ENCODE measurements at places on chromosomes 6 and 20. TPM values are rescaled to one million over a fixed set of nuclear protein-coding genes. Genes with fewer than 3 reads are reported as not detected.

ELOVL2 gene
- total RNA-seq, result not detected

CCM2L gene
- total RNA-seq, result not detected

GRCh38 chr6:157555455-157556143, 174.6 kb downstream of the ZDHHC14 start:
- H3K4me3 ChIP-seq, result no peak overlapping the region
- DNase-seq, result no peak
- H3K36me3 ChIP-seq, result no peaks in the 10 kb centered on the region
- no peaks in the 10 kb centered on the region for H3K27me3 ChIP-seq

DNAAF9 gene
- total RNA-seq, result 9.2 TPM

CTCFL gene
- total RNA-seq, result not detected

RFX6 gene
- total RNA-seq, result not detected

LINC00237 gene
- not detected for total RNA-seq

DNA sequence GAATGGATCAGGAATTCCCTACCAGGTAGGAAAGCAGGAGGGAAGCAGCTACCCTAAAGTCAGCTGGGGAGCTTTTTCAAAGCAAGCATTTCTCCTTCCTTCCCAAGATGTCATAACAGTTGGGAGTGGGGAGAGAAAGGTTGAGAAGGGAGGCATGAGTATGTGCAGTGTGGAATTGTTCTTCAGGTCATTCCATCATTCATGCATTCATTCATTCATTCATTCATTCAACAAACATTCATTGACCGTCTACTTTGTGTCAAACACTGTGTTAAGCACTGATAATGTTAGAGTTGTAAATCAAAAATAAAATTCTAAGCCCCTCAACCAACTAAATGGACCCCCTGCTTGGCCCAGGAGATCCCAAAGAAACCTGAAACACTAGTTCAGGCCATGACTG, 49.2 kb upstream of the FAM184A start:
- no peak overlapping the region for H3K4me3 ChIP-seq
- H3K27ac ChIP-seq, result no peak overlapping the region
- H3K36me3 ChIP-seq, result no peaks in the 10 kb centered on the region
- H3K27me3 ChIP-seq, result no peaks in the 10 kb centered on the region
- peaks cover 21% of the 10 kb centered on the region for H3K4me1 ChIP-seq

EFCAB8 gene
- not detected for total RNA-seq

CALHM4 gene
- not detected for total RNA-seq

- no peak overlapping the region for H3K4me3 ChIP-seq
- DNase-seq, result no peak
- no peaks in the 10 kb centered on the region for H3K4me1 ChIP-seq
- H3K27ac ChIP-seq, result no peak overlapping the region
Measured at GRCh38 chr6:130776287-130776925, 50.8 kb upstream of the SMLR1 start.

DNA sequence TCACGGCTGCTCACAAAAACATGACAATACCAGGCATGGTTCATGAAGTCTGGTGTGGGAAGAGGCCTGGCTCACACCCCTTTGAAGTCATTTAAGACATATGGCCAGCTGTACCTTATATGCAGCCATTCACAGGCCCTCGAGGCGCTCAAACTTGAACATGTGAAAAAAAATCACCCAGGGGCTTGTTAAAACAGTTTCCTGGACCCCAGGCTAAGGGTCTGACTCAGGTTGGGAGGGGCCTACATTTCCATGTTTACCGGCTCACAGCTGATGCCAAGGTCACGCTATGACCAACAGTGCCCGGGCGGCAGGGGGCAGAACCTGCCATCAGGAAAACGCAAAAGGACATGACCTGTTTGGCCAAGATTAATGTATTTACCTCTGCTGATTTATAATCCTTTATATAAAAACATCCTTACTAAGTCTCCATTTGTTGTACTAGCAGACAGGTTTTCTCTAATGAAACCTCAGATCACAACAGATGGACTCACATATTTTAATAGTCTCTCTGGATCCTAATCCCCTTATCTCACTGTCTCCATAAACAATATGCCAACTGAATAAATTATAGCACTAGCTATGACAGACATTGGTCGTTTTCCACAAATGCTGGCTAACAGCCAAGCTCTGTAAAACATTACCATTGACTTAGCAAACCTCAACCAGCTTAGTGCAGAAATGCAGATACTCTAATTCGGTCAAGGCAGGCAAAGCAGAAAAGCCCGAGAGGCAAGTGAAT, 19.9 kb downstream of the EZR start:
- H3K4me1 ChIP-seq, result peaks cover 37% of the 10 kb centered on the region
- peaks cover 35% of the 10 kb centered on the region for H3K36me3 ChIP-seq
- H3K4me3 ChIP-seq, result no peak overlapping the region
- H3K27ac ChIP-seq, result peak overlapping the region; percentile 75
- DNase-seq, result peak; percentile 36

- peaks cover 8% of the 10 kb centered on the region for H3K36me3 ChIP-seq
- H3K27ac ChIP-seq, result peak within 1 kb of the TSS; percentile 2
- peaks cover 33% of the 10 kb centered on the region for H3K4me1 ChIP-seq
- DNase-seq, result peak; percentile 89
- H3K27me3 ChIP-seq, result no peaks in the 10 kb centered on the region
Measured at GRCh38 chr6:29632789-29633533, at the start of gene GABBR1. Gene GABBR1 (minus strand): TSS chr6:29633183. CDS start chr6:29632385, 798 bp downstream.

DNA sequence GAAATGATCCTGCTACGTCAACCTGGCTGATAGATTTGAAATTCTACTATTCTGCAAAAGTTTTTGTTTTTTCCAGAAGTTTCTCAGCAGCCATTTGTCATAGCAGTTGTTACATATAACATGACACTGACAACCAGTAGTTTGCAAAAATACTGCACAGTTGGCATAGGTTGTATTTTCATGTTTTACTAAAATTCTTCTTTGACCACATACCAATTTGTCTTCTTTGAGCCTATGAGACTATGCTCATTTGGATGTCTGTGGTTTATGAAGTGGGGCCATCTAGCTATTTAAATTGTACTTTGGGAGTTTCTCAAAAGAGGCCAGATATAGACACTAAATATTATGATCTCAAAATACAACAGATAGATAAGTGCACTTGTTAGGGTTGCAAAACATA, 104.9 kb upstream of the PREP start:
- H3K27ac ChIP-seq, result no peak overlapping the region
- H3K36me3 ChIP-seq, result no peaks in the 10 kb centered on the region
- no peaks in the 10 kb centered on the region for H3K4me1 ChIP-seq
- no peaks in the 10 kb centered on the region for H3K27me3 ChIP-seq
- DNase-seq, result no peak

- H3K4me3 ChIP-seq, result no peak overlapping the region
- H3K4me1 ChIP-seq, result no peaks in the 10 kb centered on the region
- DNase-seq, result no peak
- H3K27ac ChIP-seq, result no peak overlapping the region
- H3K27me3 ChIP-seq, result no peaks in the 10 kb centered on the region
Measured at GRCh38 chr6:154916857-154917256, 78.3 kb upstream of the TIAM2 start.

GRCh38 chr6:139003751-139004150, 15.7 kb upstream of the REPS1 start:
- H3K4me3 ChIP-seq, result no peak overlapping the region
- DNase-seq, result no peak
- no peaks in the 10 kb centered on the region for H3K27me3 ChIP-seq
- no peak overlapping the region for H3K27ac ChIP-seq

- no peaks in the 10 kb centered on the region for H3K27me3 ChIP-seq
- no peaks in the 10 kb centered on the region for H3K36me3 ChIP-seq
- peak overlapping the region; percentile 65 for H3K27ac ChIP-seq
- no peak for DNase-seq
- H3K4me3 ChIP-seq, result peak overlapping the region; percentile 79
- peaks cover 5% of the 10 kb centered on the region for H3K4me1 ChIP-seq
Measured at GRCh38 chr6:29723666-29724588, 693 bp downstream of the HLA-F start.

TAAR2 gene
- total RNA-seq, result not detected

DNA sequence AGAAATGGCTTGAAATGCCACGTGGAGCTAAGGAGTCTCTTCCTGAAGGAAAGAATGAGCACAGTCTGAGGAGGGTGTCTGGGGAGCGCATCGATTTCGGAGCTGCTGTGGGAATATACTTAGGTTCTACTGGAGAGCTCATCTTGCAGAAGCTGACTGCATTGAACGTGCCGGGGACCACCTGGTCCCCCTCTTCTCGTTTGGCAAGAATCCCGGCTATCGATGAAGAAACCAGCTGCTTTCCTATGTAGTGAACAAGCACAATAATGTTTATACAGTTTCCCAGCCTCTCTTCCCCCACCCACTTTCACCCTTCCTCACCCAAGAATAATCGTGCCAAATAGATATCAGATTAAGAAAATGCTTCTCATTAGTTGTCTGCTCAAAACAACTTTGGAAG, 242.5 kb downstream of the PACRG start:
- no peaks in the 10 kb centered on the region for H3K36me3 ChIP-seq
- no peak for DNase-seq
- no peak overlapping the region for H3K27ac ChIP-seq
- H3K4me1 ChIP-seq, result peaks cover 2% of the 10 kb centered on the region
- no peaks in the 10 kb centered on the region for H3K27me3 ChIP-seq

SLC12A5 gene
- 0.75 TPM for total RNA-seq

DNA sequence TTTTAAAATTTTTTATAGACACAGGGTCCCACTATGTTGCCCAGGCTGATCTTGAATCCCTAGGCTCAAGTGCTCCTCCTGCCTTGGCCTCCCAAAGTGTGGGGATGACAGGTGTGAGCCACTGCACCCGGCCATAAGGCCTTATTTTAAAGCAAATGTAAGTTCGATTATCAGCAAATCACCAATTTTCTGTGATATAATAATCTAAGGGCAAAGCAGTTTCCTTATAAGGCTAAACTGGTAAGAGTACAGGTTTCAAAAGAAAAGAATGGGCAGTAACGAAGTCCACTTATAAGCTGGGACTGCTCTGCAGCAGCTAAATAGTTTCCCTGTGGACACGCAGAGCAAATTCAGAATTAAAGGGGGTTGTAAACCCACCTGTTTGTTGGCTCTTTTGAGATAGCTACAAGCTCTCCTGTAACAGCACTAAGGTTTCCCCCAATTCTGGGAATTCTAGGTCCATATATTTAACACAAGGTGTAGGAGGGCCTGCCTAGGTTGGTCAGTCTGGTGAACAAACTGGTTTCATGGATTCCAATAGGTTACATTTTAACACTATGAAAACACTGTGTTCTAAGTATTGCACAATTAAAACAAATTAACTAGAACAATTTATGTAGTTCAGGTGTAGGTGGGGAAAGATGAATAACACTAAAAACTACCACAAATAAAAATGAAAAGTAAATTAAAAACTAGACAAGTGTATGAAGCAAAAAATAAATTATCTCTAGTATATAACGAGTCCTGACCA, 26.3 kb downstream of the LHFPL5 start:
- no peak for DNase-seq
- no peaks in the 10 kb centered on the region for H3K4me1 ChIP-seq
- no peak overlapping the region for H3K4me3 ChIP-seq
- no peak overlapping the region for H3K27ac ChIP-seq

- peak overlapping the region; percentile 78 for H3K4me3 ChIP-seq
- H3K4me1 ChIP-seq, result no peaks in the 10 kb centered on the region
- no peaks in the 10 kb centered on the region for H3K36me3 ChIP-seq
- H3K27ac ChIP-seq, result no peak overlapping the region
- DNase-seq, result peak; percentile 33
- H3K27me3 ChIP-seq, result no peaks in the 10 kb centered on the region
Measured at GRCh38 chr6:106973836-106974335, 643 bp downstream of the CD24 start.

- H3K27ac ChIP-seq, result peak overlapping the region; percentile 98
- H3K36me3 ChIP-seq, result peaks cover 20% of the 10 kb centered on the region
- peak overlapping the region; percentile 94 for H3K4me3 ChIP-seq
- DNase-seq, result no peak
- H3K4me1 ChIP-seq, result peaks cover 26% of the 10 kb centered on the region
Measured at GRCh38 chr20:35661908-35662307, 2.8 kb downstream of the CPNE1 start.

- H3K36me3 ChIP-seq, result no peaks in the 10 kb centered on the region
- no peaks in the 10 kb centered on the region for H3K27me3 ChIP-seq
- H3K4me3 ChIP-seq, result no peak overlapping the region
Measured at GRCh38 chr20:48049641-48050040, 264.4 kb upstream of the SULF2 start.

GRCh38 chr20:54407459-54407858, 67.9 kb upstream of the DOK5 start:
- H3K36me3 ChIP-seq, result no peaks in the 10 kb centered on the region
- H3K27ac ChIP-seq, result no peak overlapping the region
- H3K27me3 ChIP-seq, result peaks cover 93% of the 10 kb centered on the region
- no peak overlapping the region for H3K4me3 ChIP-seq
- no peaks in the 10 kb centered on the region for H3K4me1 ChIP-seq
- DNase-seq, result no peak

DNA sequence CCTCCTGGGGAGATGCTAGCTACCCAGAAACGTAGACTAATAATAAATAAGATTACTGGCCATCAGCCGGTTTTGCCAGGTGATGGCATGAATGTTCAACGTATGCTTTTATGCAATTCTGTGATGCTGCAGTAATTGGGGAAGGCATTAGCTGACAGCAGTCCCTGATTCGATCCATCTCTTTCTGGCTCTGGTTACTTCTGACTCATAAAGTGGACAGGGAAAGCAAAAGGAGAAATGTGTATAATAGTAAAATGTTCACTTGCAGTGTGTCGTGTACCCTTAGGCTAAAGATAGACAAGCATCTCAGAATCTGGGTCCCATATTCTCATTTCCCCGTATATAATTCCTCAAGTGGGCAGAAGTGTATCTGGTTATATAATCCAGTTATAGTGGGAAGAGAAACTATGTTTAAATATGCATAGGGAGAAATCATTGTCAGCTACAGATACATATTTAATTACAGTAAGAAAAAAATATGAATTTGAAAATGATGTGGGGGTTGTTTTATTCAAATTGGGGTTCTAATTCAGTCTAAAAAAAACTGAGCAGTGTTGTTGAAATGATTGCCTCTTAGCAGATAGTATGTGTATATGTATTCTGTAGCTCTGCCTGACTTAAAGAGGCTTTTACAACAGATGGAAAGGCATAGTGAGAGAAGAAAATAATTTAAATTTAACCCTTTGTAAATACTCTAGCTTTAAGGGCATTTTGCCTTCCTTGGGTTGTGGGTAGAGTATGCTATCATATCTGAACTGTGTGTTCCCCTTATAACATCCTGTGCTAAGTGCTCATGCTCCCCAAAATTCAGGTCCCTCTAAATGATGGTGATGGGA, 40.6 kb downstream of the DOK5 start:
- H3K27me3 ChIP-seq, result peaks cover 49% of the 10 kb centered on the region
- H3K36me3 ChIP-seq, result no peaks in the 10 kb centered on the region
- no peak overlapping the region for H3K4me3 ChIP-seq
- no peaks in the 10 kb centered on the region for H3K4me1 ChIP-seq
- DNase-seq, result no peak

GRCh38 chr6:106244931-106245330, 80.6 kb downstream of the ATG5 start:
- H3K27ac ChIP-seq, result no peak overlapping the region
- no peak overlapping the region for H3K4me3 ChIP-seq
- H3K4me1 ChIP-seq, result no peaks in the 10 kb centered on the region
- no peaks in the 10 kb centered on the region for H3K27me3 ChIP-seq
- H3K36me3 ChIP-seq, result peaks cover 22% of the 10 kb centered on the region
- DNase-seq, result no peak

C20orf204 gene
- 1.1 TPM for total RNA-seq

EDN3 gene
- not detected for total RNA-seq

EYA2 gene
- total RNA-seq, result not detected
